Activated naive CD4-positive, alpha-beta T cell treated with anti-CD3 and anti-CD28 coated beads, Interleukin-2, amount 50 U/mL, for 72 hours (primary cell): ENCODE measurements at places on chromosomes 5 and 9. TPM values are rescaled to one million over a fixed set of nuclear protein-coding genes. Genes with fewer than 3 reads are reported as not detected.

DNA sequence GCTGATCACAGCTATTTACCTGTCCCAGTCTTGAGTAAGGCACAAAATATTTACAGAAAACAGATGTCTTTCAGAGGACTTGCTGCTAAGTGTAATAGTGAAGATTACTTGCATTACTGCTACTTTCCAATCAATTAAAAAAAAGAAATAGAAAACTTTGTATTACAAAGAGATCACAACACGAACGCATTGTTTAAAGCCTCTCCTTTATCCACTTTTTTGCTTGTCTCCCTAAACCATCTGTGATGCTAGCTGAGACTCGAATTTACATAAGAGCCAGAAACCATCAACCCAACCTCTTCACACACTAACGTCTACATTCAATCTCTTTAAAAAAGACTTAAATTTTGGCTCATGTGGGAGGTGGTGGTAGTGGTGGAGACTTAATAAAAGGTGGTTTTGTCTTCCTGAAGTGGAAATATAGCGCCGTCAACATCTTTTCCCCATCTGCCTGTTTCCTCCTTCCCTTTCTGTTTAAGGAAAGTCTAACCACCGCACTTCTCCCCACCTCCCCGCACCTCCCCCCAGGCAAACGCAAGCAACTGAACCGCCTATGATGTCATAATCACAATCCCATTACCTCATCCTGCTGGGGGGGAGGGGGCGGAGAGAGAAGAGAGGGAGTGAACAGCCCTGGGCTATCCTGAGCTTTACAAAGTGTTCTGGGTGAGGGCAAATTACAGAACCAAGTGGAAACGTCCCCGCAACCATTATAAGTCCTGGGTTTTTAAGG, 948 bp upstream of the FAM53C start:
- DNase-seq: no peak

GRCh38 chr9:128550770-128551656, 1.4 kb upstream of the SPTAN1 start:
- DNase-seq: no peak

- DNase-seq: no peak
Observed at GRCh38 chr9:126965541-126966428, 51.2 kb downstream of the RALGPS1 start.

- DNase-seq: no peak
Observed at GRCh38 chr5:37882636-37883035, 42.8 kb upstream of the GDNF start.

GRCh38 chr9:28899267-28899666, 1326.0 kb upstream of the C9orf72 start:
- no peak for DNase-seq

DNA sequence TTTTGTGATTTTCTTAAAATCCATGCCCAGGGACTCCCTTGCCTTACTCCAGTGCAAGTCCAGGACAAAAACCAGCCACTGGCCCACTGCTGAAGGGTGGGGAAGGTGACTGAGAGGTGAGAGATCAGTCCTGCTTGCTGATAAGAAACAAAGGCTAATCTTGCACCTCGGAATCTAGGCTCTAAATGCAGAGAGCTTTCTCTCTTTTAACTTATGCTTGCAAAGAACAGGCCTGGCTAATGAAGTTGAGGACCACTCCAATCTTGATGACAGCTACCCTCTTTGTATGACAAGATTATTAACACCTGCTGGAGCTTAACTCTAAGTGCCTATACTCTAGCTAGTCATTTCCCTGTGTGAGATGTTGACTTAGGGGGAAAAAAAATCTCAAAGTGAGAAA, 8.8 kb downstream of the TLE1 start:
- DNase-seq: no peak

GRCh38 chr9:86075132-86076109, 23.9 kb downstream of the GOLM1 start:
- DNase-seq: peak; percentile 12

DNA sequence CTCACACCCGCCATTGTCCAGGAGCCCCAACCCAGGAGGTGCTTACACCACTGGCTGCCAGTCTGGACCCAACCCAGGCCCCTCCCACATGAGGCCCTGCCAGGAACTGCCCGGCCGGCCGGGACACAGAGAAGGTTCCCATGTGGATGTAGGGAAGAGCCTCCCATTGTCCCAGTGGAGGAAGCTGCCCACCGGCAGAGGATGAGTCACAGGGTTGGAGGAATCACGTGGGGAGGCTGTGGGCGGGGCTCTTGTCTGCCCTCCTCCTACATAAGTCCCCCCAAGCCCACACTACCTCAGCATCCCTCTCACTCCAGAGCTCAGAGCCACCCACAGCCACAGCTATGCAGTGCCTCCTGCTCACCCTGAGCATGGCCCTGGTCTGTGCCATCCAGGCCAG, 26.1 kb downstream of the PAEP start:
- no peak for DNase-seq

Gene PAM
- 14.2 TPM for total RNA-seq

Gene TAF11L5
- total RNA-seq: not detected

Gene FAM169A
- 7.8 TPM for total RNA-seq

Gene TBC1D2
- 3.9 TPM for total RNA-seq

Gene MEIKIN
- not detected for total RNA-seq

Gene MZB1
- 24.1 TPM for total RNA-seq
